SIG-M5 (cell line): ENCODE measurements at places on chromosomes 3 and 15.

DNA sequence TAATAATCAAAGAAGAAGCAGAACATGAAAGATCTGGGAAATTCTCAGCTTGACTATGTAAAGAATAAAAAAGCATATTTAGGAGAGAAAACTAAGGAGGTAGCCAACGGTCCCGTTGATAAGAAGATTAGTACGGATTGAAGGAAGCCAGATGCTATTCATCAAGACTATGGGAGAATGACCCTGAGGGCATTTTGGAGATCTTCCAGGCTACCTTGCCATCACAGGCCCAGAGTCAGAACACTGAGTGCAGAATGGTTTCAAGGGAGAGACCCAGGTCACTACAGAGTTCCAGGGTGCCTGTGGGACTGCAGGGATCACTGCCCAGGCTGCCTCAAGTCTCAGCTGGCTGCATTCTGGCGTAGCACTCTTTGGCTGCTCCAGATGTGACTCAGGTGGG, 752.9 kb upstream of the ARPP21 start:
- no peak for DNase-seq

- no peak for DNase-seq
Measured at GRCh38 chr15:69830430-69830829, 267.3 kb downstream of the TLE3 start.

DNA sequence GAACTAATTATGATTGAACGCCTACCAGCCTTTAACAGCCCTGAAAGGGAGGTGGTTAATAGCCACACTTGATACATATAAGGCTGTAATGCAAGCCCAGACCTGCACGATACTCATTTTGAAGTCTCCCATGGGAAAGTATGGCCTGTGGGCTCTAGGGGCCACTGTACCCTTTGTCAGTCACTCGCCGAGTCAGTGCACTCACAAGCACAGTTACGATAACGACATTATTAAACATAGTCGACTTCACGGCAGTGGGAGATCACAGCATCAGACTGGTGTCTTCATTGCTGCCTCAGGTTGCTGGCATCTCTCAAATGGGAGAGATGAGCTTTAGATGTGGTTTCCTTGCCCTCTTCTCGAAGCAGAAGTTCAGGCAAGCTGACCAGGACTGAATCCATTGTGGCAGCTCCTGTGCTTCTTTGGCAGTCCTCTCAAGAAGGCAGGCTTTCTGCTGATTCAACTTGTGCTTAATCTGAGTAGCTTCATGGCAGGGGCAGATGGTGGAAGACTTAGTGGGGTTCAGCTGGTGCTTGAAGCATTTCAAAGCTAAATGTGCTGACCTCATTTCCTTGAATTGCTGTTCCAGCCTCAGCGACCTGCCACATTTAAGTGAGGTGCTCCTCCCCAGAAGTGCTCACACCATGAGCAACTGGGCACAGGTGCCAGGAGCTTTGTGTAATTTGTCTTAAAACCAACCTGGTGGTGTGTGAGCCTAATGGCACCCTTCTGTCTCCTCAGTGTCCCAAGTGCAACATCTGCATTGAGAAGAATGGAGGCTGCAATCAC, 15.8 kb upstream of the P4HTM start:
- no peak for DNase-seq

DNA sequence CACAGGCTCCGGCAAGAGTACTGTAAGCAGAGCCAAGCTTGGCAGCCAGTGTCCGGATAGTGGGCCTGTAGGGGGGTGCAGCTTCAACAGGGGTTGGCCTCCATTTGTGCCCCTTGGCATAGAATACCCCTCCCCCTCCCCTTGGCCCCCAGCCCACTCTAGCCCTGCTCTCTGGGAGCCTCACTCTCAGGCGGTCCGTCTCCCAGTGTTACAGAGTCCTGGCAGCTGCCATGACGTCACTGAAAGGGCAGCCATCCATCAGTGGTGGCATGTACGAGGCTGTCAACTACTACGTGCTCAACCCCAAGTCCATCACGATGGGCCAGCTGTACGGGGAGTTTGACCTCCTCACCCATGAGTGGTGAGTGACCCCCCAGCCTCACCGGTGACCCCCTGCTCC, 50.4 kb downstream of the DNAH1 start:
- no peak for DNase-seq

DNA sequence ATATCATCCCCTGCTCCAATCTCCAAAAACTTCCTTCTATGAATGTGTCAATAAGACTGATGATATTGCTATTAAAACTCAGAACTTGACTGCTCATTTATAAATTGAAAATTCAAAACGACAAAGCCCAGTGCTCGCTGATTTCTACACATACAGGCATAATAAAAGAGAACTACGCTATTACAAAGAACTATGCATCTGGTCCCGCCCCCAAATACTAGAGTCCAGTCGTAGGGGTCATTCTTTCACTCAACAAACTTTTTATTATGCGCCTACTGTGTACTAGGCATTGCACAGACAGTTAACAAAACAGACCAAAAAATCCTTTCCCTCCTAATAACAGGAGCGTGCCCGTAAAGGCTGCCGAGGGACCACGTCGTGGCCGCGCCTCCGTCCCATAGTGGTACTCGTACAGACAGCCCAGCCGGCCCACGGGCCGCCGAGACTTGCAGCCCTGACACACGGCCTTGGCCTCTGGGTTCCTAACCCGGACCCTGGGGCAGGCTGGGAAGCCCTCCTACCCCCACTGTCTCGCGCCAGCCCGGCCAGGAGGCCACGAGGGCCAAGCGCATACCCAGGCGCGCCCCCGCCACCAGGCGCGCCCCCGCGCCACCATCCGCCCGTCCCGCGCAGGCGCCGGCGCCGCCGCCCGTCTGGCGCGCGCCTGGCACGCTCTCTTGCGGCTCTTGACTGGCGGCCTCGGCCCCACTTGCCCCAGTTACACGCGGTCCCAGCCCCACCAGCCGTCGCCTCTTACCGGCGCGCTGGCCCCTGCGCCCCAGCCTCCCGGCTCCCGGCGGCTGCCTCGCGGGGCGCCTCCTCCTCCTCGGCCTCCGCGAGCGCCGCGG, 757 bp downstream of the AVEN start:
- no peak for DNase-seq

DNA sequence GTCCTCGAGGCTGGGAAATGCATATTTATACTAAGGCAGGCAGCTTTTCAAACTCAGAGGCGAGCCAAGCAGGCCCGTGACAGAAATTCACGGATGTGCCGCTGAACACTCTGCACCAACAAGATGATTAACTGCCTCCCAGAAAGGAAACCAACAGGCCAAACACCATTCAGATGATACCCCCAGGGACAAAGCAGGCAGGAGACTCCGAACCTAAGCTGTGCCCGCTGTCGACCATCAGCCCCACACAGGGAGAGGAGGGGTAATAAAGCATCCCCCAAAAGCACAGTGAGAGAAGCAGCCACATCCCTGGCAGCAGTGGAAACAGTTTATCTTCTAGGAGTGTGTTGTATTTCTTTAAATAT, 31.8 kb downstream of the ADAMTS17 start:
- no peak for DNase-seq

- DNase-seq, result no peak
Measured at GRCh38 chr15:69107025-69107620, 53.3 kb upstream of the GLCE start.

- no peak for DNase-seq
Measured at GRCh38 chr3:142735462-142735861, 11.6 kb downstream of the TRPC1 start.

GRCh38 chr3:27596334-27596841, 112.2 kb upstream of the SLC4A7 start:
- DNase-seq, result no peak

DNA sequence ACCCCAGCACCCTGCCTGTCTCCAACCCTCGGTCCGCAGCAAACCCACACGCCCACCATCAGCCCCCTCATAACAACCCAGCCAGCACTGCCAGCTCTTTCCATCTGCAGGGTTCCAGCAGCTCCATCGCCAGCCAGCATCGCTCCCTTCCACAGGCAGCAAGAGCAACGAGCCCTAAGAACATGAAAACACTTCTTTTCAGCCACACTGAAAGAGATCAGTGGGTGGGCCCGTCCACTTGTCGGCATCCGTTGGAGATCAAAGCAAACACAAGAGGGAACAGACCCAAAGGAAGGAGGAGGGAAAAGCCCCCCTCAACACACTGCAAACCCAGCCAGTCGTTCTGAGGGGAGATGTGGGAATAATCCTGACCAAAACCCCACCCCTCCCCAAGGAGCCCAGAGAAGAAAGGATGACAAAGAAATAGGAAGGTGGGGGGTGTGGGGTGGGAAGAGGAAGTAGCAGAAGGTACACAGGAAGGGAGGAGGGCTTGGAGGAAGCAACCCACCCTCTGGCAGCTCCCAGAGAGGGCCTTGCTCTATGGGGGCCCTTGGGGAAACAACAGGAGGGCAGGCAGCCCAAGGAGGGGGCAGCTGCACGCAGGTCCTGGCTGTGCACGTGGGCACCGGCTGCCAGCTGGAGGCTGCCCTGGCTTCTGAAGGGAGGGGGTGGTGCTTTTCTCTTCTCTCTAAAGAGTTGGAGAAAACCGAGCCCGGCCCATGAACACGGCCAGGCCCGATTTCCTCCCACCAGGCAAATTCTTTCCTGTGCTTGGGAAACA, 473.6 kb upstream of the PROK2 start:
- no peak for DNase-seq

DNA sequence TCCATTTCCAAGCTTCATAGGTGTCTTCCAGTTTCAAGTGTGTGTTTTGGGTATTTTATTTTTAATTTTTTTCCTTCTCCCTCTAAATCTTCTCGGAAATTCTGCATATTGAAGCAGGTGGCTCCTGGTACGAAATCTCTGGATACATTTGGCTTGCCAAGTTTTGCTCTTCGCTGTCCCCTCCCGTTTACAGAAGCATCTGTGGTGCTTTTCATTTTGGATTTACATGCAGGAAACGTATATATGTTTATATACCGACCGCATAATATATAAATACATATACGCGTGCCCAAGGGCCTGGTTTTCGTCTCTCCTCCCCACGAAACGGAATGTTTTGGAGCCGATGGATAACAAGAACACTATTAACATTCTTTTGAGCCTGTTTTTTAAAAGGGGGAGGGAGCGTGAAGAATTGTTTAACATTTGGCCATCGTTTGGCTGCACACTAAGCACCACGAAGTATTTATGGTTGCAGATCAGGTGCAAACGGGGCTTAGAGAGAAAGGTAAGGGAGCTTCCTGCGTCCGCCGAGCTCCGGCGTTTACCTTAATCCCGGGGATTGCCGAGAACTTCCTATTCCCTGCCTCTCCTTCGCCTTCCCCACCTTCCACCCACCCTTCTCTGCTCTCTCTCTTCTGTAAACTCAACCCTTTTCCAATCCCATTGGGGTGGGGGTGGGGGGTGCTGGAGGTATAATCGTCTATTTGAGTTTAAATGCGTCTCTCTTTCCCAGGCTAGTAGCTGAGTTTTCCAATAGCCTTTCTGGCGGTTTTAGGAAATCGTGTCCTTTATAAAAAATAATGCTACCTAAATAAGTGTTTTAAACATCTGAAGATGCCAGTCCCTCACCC, 1.1 kb upstream of the NLGN1 start:
- DNase-seq, result no peak

- DNase-seq, result no peak
Measured at GRCh38 chr15:29090617-29091466, 178.8 kb downstream of the NSMCE3 start.

DNA sequence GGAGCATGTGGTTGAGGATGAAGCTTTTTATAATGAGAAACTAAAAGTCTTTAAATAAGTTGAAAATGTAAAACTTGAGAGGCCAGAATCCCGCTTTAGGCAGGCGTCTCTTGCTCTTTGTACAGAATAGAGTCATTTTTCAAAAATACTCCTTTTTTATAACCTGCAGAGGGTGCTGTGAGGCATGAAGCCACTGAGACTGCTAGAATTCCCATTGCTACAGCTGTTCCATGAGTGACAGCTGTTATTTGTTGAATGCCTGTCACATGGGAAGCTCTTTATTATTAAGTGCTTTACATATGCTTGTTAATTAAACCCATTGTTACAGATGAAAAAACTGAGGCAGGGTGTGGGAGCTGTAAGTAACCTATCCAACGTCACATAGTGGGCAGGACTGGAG, 18.5 kb downstream of the MINAR1 start:
- no peak for DNase-seq

DNA sequence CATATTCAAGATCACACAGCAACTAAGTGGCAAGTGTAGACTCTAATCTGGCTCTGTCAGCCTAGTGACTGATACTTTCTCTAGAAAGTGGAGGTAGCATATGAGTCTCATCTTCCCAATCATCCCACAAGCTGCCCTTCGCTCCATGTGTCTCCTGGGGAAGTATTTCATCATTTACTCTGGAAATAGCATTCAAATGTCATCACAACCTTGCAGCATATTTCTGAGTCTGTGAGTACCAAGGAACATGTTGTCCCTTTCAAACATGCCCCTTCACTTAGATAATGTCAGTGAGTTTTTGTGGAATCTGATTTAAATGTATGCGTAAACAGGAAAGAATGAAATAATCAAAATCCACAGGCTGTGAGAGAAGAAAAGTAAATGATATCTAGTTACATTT, 322.9 kb downstream of the SLC9A9 start:
- DNase-seq, result no peak

- no peak for DNase-seq
Measured at GRCh38 chr3:125054449-125055329, 1.1 kb downstream of the HEG1 start.

DNA sequence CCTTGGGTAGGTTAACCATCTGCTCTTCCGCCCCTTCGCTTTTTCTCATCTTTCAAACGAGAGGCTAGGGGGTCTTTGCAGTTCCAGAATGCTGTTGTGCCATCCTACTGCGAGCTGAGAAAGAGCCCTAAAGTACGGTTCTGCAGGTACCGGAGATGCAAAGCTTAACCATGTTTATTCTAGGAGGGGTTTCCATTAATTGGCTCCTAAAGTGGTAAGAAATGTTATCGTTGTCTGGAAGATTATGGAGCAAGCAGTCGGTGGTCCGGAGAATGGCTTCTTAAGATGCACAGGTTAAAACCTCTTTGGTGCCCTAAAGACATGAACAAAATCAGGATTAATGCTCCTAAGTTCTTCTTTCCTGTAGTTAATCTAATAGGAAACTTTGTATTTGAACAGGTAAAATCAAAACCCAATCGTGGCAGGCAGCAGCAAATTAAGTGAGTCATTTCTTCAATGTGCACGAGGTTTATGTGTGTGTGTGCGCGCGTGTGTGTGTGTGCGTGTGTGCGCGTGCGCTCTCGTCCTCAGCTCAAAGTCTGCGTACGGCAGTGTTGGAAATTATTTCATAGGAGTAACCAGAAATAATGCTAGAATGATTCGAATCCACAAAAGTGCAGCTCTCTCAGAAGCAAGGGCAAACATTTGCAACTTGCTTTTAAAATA, 772 bp downstream of the FAM81A start:
- no peak for DNase-seq

DNA sequence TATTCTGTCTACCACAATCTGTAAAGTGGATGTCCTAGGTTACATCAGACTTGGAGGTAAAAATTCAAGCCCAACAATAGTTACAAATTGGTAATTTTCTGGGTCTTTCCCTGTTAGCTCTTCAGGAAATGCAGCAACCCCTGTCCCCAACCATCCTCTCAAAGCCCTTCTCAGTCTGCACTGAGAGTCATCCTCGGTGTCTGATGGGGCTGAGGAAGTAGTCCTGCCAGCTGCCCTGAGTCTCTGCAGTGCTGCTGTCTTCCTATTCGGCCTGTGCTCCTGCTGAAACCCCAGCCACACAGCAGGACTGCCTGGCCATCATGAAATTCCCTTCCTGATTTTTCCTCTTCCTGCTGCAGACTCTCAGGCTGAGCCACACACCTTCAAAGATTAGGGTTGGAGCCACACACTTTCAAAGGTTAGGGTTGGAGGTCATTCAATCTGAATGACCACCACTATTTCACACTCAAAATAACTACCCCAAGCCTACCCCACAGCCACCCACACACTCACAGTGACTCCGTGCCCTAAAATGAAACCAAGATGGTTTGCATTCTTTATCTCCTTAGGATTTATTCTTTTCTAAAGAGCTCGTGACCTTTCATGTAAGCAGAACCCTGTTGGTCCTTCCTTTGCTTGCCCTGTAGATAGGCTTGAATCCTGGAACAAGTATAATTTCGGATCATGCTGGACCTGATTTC, 17.6 kb downstream of the TRIM42 start:
- DNase-seq, result no peak
